Jurkat, Clone E6-1 (cell line): ENCODE measurements at places on chromosomes 13 and 19.

DNA sequence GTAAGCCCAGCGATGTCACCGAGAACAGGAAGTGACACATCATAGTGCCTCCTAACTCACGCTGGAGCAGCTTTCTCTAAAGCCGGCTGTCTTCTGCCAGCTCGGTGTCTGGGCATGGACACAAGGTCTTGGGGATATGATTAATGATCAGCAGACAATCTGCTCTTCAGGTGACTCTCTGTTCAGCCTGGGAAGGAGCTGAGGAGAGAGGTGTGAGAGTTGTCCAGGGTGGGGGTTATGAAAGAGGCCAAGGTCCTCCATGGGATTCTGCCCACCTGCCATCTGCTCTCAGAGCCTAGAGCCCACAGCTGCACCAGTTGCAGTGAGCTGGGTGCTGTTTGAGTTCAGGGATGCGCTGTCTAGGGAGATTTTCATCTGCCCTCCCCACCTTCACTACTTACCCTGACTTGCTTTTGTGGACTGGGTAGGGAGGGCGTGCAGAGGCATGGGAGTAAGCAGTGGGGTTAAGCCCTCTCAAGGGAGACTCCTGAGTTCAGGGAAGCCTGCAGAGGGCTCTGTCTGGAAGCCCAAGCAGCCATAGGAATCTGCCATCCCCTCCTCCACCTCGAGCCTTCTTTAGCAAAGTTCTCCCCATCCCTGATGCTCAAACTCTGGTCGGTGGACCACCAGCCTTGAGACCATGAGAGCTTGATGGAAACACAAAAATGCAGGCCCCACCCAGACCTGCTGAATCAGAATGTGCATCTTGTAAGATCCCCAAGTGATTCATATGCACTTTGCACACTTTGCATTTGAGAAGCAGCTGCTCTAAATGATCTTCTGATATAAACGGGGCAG is 539.7 kb downstream of the RFC3 start:
- no peak for DNase-seq

- no peak for DNase-seq
Observed at GRCh38 chr13:48949566-48950500, 25.9 kb upstream of the FNDC3A start.

DNA sequence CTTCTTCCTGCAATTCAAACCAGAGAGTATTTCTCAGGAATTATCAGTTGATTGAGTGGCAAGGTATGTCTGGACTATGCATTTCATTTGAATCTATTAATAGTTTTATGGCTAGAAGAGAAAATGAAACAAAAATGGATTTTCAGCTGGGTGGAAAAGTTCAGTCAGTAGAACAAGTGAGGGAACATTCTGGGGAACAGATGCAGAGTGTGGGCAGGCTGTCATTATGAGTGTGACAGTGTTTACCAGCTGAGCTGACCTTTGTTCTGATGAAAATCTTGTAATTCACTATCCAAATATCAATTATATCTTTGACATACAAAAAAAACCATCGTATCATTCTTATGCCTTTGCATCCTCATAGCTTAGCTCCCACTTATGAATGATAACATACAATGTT is 2.6 kb upstream of the CLC start:
- no peak for DNase-seq

GRCh38 chr13:48496271-48497161 is 36.4 kb downstream of the RCBTB2 start:
- peak; percentile 90 for DNase-seq

DNA sequence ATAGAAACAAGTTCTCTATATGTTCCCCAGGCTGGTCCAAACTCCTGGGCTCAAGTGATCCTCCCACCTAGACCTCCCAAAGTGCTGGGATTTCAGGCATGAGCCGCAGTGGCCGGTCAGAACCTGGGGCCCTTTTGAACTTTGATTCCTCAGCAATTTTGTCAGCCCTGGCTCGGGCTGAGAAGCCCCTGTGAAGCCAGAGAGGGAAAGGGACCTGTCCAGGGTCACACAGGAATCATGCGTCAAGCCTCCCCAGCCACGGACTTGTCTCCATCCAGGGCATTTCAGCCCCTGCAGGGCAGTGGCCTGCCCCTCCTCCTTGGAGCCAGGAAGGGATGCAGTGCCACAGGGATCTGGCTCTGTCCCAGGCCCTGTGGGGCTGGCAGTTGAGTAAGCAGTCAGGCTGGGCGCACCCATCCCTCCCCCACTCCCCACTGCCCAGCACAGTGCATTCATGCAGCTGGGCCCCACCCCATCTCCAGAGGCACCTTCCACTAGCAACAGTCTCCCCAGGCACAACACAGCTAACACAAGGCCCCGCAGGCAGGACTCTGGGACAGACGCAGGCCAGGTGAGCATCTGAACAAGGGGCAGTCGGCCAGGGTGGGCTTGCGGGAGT is at the start of gene CAPS:
Gene CAPS, plus strand, starts transcription at position 516 of the 619 bp plus-strand sequence. CDS start 153 bp downstream, outside the sequence.
- DNase-seq, result no peak

DNA sequence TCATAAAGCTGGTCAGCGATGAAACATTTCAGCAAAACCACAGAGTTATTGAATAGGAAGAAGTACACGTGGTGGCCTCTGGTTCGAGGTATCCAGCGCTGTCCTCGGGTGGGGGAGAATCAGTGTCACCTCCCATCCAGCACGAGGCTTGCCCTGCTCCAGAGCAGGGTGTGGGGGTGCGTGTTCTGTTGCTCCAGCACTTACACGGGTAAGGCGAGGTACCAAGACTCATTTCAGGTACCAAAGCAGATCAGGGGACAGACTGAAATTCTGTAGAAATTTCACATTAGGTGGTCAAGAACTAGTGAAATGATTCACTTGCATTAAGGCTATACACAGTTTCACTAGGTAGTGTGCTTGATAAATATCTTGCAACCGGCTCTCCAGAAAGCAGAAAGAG is 164.2 kb upstream of the SOX1 start:
- no peak for DNase-seq

DNA sequence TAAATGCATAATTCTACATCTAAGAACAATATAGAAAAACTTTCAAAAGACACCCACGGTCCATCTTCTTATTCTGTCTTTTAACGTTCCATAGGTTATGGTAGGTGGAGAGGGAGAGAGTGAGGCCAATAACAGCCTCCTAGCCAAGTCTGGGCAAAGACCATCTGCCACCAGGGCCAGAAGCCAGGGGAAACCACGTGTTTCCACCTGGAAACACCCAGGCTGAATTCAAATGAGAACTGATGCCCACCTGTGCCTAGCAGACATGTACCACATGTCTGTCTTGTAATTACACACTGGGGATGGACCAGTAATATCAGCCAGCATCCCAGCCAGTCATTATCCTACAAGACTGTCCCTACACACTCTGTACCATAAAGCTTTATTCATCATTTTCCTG is 1573.1 kb downstream of the EFNB2 start:
- no peak for DNase-seq

- DNase-seq, result no peak
Observed at GRCh38 chr19:5623397-5624017, 624 bp downstream of the SAFB start.

GRCh38 chr19:10474962-10475451 is 28.1 kb downstream of the KEAP1 start:
- DNase-seq, result no peak

DNA sequence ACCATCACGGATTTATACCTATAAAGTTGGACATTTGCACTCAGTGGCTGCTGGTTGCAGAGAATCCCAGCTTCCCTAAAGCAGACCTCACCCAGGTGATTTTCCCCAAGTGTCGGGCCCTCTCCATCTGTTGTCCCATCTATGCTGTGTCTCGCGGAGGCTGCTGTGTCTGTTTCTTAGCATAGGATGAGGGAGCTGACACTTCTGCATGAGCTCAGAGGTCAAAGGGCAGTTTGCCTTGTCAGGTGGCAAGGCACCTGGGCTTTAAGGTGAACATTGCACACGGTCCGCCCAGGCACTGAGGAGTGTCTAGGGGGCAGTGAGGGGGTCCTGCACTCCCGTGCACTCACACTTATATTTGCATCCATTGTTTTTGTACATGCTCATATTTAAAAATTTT is 151.6 kb downstream of the ZIC5 start:
- no peak for DNase-seq

DNA sequence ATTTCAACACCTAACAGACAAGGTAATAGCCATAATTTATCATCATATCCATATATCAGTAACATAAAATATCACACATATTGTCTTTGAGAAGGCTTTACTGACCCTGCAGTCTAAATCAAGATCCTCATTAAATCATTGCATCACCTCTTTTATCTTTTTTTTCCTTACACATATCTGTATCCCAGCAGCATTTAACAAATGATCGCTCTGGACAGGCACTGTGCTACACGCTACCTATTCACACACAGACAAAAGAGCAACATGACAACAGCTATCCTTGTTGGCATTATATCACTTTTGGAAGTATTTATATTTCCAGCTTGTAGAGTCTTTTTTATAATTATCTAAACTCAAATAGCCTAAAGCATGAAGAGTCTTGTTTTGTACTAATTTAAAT is 73.3 kb upstream of the NBEA start:
- no peak for DNase-seq

DNA sequence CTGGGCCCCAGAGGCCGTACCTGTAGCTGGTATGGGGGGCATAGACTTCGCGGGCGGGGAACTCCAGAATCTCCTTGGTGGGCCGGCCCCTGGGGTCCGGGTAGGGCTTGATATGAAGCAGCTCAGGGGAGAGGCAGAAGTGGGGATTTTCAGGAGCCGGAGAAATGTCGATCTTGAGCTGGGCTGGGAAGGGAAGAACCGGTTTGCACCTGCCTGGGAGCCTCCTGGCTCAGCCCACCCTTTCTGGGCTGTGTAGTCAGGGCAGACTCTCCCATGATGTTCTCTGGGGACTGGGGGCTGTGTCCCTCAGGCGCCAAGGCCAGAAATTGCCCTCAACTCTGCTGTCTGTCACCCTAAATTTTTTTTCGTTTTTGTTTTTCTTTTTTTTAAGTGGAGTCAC is 2.6 kb downstream of the ANGPTL8 start:
- DNase-seq, result no peak
